Activated naive CD8-positive, alpha-beta T cell treated with anti-CD3 and anti-CD28 coated beads, Interleukin-2, amount 10 ng/mL, durations not matched to agents 7 days and 5 days (primary cell): ENCODE measurements at places on chromosomes 7 and 10.

- DNase-seq: no peak
These were observed 53.3 kb downstream of the FHIP2A start for GRCh38 chr10:114874827-114875411.

DNA sequence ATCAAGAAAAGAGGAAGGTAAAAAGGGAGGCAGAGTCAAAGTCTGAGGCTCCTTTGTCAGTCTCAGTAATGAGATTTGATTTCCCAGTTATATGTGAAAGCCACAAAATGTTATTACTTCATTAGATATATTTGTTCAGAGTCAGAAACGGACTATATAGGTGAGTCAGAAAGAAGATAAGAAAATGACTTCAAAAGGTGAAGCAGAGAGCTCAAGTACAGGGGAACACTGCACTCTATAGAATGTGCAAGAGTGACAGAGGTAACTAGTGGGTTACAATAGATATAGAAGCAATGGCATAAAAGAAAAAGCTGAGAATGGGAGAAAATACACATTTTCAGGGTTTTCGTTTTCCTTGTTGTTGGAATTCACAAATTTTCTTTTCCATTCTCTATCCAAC, 43.3 kb downstream of the DGKB start:
- no peak for DNase-seq

- no peak for DNase-seq
These were observed 103.5 kb downstream of the MICALL2 start for GRCh38 chr7:1355568-1356340.

- DNase-seq: no peak
These were observed 31.2 kb downstream of the ADCYAP1R1 start for GRCh38 chr7:31083210-31083786.

DNA sequence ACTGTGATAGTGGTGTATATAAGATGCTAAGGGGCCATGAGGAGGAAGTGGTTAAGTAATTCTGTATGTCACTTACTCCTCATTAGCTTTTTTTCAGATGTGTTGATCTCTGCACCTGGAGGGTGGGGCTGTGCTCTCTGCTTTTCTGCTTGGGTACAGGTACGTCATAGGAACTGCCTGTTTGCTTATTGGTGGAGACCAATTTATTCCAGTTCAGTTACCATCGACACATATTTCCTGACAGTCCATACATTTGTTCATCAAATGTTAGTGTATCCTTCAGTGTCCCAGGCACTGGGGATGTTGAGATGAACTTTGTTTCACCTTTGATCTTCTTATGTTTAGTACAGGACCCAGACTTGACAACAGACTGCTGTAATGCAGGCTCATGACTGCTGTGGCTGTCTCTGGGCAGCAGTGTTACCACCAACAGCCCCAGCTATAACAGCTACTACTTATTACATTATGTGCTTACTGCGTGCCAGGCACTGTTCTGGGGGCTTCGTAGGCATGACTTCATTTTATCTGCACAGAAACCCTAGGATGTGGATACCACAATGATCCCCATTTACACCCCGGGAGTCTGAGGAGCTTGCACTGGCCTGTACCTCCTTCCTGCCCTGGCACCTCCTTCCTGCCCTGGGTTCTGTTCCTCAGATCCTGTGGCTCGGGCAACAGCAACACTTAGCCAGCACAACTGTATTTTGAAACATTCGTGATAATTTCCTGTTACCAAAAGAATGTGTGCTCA, 87.4 kb downstream of the BUB3 start:
- peak; percentile 43 for DNase-seq

DNA sequence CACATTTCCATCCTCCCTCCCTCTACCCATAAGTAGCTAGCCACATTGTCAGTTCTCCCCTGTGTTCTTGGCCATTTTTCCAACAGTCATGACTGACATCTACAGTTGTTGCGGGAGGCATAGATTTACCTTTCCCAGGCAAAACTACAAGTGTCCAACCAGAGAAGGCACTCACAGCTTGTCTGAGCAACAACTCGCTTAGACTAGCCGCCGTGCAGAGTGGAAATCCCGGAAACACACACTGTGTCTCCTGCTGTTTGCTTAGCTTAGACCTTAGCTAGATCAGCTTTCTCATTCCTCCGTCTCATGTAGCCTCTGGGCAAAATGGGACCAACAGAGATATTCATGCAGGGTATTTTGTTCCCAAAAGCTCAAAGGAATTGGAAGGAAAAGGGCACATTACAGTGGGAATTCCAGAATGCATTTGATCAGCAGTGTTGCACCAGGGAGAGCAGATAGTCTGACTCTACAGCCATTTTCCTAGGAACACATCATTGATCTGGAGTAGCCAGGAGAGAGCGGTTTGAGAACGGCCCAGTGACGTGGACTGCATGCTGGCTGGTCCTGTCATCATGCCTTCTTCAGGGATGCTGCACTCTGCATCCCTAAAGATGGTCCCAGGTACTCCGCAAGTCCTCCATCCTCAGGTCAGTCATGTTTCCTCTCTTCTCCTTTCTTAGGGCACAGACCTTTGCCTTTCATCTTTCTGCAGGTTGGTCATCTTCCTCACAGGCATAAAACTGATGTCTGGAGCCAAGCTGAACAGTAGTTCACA, 89.4 kb downstream of the C10orf90 start:
- DNase-seq: no peak

DNA sequence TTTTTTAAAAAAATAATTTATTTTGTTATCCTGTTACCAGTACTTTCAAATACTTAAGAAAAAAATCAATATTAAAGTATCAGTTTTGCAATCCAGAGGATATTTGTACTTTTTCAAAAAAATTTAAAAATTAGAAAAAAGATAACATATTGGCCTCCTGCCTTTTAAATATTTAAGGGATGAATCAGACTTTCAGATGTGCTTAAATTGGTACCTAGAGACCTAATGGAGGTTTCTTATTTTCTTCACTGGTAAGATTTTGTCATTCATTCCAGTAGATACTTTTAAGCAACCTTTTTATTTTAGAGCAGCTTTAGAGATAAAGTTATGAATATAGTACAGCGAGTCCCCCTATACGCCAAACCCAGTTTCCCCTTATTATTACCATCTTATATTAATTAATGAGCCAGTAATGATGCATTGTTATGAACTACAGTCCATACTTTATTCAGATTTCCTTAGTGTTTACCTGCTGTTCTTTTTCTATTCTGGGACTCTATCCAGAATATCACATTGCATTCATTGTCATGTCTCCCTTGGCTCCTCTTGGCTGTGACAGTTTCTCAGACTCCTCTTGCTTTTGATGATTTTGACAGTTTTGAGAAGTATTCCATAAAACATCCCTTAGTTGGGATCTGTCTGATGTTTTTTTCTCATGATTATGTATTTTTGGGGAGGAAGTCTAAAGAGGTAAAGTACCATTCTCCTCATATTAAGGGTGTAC, 34.2 kb downstream of the BICC1 start:
- no peak for DNase-seq

DNA sequence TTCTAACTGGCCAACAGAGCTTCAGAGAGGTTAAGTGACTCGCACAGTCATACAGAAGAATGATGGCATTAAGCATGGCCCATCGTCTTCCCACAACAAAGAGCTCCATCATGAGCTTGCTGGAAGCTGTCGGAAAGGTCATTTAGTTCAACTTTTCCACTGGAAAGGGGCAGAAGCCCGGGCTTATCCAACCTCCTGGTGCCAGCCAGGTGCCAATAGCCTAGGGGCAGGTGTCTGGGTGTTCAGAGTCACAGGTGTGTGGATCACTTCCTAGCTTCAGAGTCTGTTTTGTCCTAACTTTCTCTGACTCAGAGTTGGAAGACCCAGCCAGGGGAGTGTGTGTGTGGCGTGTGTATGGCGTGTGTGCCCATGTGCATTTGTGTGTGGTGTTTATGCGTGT, 1.3 kb upstream of the TRPV6 start:
- DNase-seq: no peak

DNA sequence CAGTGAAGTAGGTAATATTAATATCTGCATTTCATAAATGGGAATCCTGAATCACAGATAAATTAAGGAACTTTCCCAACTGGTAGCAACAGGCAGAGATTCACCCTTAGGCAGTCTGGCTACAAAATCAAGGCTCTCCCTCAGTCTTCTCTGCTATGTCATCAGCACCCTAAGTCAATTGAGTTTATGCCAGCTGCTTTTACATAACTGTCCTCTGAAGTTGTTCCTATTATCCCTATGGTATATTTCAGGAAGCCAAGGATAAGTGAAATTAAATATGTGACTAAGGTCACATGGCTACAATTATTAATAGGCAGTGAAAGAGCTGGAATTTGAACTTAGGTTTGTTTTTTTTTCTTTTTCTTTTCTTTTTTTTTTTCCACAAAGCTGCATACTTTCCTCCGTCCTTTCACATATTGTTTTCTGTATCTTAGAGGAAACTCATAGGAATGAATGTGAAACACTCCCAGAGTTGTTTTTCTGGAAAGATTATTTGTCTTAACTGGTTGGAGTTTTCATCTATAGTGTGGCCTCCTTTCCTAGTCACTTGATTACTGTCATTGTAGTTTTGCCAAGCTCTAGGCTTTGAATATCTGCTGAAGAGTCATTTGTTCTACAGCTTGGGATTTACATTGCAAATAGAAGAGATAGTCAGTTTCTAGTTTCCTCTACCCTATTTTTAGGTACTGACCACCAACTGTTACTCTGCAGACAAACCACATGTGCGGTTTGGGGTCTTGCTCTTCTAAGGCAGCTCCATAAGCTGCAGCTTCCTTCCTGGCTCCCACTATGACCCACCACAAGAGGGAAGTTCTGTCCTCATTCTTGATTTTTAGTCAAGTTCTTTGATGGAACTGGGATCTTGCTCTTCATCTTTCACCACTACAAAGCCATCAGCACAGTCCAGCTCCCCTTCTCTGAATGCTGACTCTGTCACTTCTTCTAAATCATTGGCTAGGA, 338.0 kb upstream of the KIAA1217 start:
- no peak for DNase-seq

GRCh38 chr10:88194041-88194887, 330.8 kb downstream of the PTEN start:
- DNase-seq: peak; percentile 29

DNA sequence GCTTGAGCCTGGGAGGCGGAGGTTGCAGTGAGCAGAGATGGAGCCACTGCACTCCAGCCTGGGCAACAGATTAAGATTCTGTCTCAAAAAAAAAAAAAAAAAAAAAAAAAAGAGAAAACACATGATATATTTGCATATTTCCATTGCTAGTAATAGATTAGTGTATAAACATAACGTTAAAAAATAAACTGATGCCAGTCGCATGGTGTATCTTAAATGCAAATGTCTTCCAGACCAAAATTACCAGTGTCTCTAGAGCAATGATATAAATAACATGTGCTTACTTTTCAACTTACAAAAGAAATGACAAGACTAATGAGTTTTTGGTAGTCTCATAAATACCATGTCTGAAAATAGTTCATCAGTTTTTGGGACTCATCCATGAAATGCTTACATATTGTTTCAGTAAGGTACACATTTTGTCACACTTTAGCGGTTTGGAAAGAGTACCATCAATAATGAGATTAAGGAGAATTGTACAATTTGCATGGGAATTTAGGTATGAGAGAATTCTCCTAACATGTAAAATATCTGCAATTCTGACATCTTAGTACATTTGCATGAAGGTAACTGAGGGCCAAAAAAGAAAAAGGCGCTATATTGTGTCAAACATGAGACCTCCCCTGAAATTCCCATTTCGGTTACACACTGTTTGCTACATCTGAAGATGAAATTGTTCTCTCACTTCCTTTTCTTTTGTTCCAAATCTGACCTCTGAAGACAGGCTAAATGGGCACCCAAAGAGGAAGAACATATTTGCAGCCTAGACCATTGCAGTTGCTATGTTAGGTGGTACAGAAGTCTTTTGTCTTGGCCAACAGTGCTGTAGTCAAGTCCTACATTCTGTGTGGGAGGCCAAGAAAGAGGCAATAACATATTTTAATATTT, 51.5 kb upstream of the PIP4K2A start:
- DNase-seq: no peak

GRCh38 chr10:14102056-14102455, 228.7 kb downstream of the FRMD4A start:
- no peak for DNase-seq

- no peak for DNase-seq
These were observed 7.3 kb upstream of the PTER start for GRCh38 chr10:16429539-16429938.

GRCh38 chr7:47766126-47766525, 182.1 kb downstream of the PKD1L1 start:
- DNase-seq: no peak

DNA sequence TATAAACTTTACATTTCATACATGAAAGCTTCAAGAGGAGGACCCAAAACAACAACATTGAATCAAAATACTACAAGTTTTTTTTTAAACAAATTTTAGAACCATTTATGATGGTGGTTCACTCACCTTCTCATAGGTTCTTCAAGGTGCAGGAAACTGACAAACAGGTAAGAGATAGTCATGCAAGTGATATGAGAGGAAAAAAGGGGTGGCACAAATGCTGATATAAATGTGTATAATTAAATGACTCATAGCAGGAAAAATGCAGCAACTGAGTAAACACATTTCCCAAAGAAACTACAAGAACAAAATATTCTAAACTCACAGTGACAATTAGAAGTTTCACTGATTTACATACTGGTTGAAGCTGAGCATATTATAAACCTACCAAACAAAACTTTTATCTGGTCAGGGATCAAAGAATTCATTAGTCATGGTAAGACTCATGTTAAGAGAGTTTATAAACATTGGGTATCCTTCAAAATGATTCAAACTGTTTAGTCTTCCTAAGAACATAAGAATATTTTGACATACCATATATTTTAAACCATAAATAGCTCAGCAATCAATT, 14.1 kb downstream of the ZWINT start:
- DNase-seq: no peak

DNA sequence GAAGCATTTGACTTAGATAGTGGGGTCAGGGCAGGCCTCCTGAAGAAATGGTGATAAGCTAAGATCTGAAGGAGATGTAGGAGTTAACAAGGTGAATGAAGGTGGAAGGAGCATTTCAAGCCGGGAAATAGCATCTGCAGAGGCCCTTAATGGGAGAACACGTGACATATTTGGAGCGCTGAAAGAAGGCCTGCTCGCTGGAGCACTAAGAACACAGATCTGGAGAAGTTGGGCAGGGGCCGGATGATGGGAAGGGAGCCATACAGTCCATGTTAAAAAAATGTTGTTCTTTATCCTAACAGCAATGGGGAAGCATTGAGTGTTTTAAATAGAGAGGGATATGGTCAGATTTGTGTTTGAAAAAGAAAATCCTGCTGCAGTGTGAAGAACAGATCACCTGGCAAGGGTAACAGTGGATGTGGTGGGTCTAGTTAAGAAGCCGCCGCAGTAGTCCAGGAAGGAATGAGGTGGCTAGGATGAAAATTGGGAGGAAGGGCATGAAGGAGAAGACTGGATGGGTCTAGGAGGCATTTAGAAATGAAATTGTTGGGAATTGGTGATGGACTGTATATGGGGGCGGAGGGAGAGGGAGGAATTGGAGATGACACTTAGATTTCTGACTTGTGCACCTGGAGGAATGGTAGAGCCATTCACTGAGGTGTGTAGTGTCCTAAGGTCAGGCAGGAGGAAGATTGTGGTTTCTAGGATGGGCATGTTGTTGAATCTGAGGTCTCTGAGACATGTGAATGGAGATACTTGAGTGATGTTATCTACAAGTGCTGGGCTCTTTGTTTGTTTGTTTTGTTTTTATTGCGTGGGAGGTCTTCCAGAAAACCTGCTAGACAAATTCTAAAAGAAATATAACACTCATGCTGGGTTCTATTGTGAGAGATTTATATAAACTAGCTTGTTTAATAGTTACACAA, 58.4 kb downstream of the MET start:
- DNase-seq: no peak

- peak; percentile 78 for DNase-seq
These were observed 757 bp downstream of the EIF3A start for GRCh38 chr10:119079599-119080520.
